ENCODE measurements at places on chromosomes 2 and 18.

DNA sequence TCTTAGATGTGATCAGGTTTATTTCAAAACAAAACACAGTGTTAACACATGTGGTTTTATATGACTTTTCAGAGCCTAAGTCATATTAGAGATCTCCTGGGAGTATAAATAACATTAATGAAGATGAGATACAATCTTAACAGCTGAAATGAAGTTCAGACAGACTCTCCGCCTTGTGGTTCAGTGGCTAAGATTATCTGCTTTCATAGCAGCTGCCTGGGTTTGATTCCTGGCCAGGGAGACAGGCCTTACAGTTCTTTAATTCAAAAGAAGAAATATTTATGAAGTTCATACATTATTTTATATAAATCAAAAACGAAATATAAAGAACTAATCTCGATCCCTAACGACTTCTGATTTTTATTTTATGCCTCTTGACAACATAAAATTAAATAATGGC is 35.2 kb upstream of the TTC32 start:
- DNase-seq = no peak

- no peak for DNase-seq
Measured at GRCh38 chr2:18585526-18585925, 3.8 kb downstream of the NT5C1B start.

- DNase-seq = no peak
Measured at GRCh38 chr2:116456429-116456828, 1358.1 kb upstream of the DDX18 start.

DNA sequence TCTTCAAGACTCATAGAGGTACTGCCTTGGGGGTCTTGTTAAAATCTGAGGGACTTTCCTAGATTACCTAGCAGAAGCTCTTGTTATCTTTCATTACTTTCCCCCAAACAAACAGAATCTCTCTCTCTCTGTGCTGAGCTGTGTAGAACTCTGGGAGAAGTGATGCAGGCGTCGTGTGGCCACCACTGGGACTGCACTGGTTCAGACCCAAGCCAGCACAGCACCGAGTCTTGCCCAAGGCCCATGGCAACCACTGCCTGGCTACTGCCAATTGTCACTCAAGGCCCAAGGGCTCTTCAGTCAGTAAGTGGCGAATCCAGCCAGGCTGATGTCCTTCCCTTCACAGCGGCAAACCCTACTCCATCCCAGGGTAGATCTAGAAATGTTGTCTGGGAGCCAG is 28.6 kb downstream of the PPP1R1C start:
- no peak for DNase-seq

DNA sequence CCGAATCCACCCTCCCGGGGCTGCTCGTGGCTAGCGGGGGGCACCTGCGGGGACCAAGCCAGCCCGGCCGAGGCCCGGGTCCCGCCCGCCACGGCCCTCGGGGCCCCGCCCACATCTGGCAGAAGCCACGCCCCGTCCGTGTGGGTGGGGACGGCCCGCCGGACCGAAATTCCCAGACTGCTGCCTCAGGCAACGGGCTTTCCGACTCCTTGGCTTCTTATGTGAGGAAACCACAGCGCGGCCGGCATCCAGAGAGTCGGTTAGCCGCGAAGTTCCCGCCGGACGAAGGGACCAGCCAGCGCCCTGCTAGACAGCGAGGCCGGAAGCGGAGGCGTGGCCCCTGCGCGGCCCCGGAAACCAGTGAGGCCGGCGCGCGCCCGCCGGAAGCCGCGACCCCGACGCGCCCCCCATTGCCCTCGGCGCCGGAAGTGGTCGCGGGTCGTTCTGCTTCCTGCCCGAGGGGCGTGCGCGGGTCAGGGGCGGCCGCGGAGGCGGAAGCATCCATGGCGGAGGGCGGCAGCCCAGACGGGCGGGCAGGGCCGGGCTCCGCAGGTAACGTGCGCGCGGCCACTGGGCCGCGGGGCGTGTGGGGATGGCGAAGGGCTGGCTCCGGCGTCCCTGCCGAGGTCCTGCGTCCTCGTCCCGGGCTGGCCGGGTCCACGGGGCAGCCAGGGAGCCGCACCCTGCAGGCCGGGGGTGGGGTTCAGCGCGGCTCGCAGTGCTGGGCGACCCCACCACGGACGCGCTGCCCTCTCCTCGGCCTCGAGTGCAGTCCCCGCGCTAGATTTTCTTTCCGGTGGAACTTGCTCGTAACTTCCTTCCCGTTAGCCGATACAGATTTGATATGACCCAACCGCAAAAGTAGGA is at the start of gene ASB1:
Gene ASB1, plus strand, starts transcription at position 360 of the 867 bp plus-strand sequence. Its CDS starts 144 bp downstream, at position 504.
- DNase-seq = peak; percentile 76

DNA sequence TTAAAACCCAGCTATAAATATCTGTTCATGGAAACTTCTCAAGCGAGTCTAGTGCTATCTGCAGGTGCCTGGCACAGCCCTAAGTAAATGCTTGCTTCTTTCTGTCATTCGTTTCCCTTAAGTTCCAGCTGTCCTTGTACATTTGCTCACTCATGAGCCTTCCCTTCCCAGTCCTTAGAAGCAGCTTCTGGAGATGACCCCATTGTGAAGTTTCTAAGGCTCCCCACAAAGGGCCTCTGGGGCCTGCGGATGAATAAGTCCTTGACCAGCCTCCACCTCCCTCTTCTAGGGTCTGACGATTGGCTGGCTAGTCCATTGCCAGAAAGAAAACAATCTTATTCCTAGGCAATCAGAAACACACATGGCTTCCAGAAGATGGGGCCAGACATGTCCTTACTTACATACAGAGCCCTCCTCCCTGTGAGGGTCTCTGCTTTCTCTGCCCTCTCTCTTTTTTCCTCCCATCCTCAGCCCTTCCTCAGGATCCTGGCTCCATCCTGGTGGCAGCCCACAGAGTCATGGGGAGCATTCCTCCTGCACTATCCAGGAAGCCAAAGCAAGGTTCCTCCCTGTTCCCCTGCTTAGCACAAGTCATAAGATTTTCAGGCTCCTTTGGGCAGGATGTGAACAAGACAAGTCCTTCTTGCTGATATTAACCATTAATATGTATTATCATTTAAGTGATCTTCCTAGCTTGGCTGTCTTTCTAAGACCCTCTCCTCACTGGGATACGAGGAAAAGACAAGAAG is 87.3 kb downstream of the TNFRSF11A start:
- no peak for DNase-seq

- no peak for DNase-seq
Measured at GRCh38 chr2:147884830-147885229, 40.0 kb downstream of the ACVR2A start.

GRCh38 chr18:37184209-37184868 is 355.4 kb downstream of the KIAA1328 start:
- no peak for DNase-seq

GRCh38 chr2:221753401-221753800 is 181.3 kb upstream of the EPHA4 start:
- no peak for DNase-seq

DNA sequence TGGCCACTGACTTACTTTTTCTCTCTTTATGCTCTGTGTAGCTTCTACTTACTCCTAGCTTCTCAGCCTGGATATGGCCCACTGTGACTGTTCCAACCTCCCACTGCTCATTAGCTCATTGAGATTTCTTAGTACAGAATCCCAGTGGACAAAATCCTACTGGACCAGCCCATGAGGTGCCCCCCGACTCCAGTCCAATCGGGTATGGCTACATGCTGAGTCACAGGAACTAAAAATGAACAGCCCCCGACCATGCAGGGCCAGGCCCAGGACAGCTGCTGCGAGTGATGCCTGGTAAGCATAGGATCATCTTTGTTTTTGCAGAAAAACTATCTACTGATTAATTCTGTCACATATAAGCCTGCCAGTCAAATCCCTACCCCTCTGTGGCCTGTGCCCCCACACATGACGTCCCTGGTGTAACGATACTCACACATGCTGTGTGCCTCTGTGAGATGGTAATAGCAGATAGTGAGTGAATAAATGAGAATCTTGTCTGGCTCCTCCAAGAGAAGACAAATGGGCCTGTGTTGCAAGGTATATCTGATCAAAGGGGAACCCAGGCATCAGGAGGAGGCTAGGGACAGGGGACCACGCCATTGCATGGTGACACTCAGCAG is 85.9 kb upstream of the KLF7 start:
- DNase-seq = no peak

DNA sequence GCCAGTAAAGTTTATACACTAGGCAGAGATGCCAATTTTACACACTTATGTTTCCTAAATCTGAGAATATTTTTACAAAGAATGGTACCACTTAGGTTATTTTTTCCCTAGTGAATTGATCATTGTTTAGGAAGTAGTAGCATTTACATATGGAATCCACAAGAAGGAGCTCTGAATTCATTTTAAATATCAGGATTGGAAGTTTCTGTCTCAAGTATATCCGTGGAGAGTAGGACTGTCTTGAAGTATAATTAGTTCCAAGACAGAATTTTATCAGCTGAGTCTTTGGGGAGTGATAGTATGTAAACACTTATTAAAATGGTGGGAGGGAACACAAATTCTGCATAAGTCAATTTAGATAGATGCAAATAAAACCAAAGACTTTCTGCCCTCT is 82.3 kb upstream of the FAM98A start:
- no peak for DNase-seq

DNA sequence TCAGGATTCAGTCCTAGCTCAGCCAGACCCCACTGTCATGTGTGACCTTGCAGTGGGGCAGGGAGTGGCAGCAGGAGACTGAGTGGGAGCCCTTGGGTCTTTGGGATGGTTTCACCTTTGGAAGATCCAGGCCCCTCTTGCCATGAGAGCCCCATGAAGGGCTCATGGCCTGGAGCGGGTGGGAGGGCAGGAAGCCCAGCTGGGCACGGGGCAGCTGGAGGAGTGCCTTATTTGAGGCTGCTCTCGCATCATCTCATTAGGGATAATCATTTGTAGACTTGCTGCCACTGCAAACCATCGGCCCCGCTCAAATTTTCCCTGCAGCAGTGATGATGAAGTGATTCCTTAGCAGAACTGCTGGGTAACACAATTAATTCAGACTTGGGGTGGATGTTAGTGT is 73.9 kb downstream of the TGOLN2 start:
- no peak for DNase-seq

DNA sequence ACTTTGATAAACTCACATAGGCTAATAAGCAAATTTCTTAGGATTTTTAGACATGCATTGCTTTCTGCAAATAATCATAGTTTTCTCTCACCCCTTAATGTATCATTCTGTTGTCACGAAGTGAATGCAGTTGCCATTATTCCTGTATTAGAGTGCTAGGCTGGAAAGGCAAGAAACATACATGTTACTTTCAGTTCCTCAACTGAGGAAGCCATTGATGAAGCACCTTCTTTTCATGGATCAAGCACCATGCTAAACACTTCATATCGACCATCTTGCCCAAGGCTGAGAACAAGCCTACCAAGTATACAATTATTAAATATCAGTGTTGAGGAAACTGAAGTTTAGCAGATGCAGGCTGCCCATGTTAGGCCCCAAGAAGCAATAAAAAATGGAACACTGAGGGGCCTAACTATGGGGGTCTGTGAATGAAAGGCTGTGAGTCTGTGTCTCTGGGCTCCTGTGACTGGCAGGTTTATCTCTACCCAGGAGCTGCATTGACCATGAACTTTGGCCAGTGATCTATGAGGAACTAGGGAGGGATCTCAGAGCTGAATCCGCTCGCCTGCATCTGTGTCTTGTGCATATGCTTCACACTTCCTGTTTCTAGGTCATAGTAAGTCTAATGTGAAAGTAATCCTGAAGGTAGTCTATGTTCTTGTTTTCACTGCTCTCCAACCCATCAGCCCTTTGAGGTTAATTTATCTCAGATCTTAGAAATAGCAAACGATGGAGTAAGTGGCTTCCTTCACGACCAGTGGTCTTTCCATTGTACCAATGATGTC is 16.0 kb upstream of the TSPYL6 start:
- DNase-seq = no peak

DNA sequence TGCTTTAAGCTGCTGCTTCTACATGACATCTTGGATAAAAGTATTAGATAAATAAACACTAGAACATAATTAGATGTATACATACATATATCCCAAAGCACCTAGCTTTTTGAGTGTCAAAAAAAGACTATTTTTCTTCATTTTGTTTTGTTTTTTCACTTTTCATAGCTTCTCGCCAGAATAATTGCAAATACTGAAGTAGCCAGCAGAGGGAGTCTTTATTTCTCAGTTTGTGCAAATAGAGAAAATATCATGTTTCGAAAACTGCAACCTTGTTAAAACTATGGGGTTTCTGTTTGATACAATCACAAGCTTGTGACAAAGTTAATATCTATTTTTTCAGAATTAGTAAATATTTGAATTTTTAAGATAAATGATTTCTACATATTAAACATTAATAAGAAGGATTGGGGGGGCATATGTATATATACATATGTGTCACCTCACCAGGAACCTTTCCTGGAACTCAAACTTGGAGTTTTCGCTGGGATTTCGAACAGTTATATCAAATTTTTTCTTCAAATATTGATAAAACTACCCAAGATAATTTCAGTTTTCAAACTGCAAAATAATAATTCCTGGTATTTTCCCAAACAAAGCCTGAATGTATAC is 61.0 kb downstream of the GRB14 start:
- DNase-seq = no peak

DNA sequence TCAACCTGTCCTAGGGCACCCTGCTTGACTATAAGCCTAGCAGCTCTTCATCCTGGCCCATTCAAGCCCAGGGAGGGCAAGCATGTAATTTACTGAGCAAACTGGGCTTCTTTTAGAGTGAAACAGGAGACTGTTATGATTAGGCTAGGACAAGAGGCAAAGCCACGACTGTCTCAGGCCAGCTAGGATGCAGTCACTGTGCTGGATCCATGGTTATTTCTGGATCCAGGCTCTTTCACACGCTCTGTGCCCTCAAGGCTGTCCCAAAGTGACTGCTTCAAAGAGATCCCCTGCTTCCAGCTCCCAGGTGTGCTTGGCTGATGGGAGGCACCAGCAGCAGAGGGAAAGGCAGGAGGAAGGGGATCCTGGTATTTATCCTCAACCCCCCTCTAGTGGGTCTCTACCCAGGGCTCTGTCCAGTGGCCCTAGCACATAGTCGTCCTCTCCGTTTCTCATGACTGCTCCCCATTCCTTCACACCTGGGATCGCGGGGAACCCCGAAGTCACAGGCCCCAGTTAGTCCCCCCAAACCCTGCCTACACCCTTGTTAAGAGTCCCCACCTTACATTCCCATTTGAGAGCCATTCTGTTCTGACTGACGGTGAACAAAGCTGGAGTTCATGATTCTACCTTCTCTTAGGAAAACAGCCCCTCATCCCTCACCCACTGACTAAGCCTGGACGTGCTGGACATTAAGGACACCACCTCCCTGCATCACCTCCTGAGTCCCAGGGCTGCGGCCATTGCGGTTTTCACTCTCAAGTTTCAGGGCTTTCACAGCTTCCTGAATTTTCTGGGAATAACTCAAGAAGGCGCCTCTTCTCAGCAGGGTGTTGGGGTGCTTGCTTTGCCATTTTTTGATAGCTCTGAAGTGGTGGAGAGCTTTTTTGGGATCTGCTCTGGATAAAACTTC is 63.2 kb downstream of the POLR1A start:
- no peak for DNase-seq

DNA sequence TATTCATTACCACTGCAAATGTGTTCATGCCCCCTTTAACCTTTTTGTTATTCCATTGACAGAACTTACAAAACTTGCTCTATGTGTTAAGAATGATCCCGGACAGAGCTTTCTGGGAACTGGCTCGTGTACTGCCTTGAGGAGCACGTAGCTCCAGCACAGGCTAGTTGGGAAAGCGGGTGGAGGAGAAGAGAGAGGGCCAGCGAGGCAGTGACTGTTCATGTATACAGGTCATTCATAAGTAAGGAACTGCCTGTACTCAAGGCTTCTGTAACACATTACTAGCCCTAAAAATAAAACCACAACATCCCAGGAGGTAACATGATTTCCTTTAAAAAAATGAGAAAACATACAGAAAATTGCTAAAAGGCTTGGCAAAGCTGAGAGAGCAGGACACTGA is 109.0 kb downstream of the STK39 start:
- DNase-seq = no peak

- DNase-seq = no peak
Measured at GRCh38 chr2:190819840-190820301, 60.8 kb upstream of the GLS start.

Data from A549 (cell line).